ENCODE measurements at places on chromosomes 2 and 18.

DNA sequence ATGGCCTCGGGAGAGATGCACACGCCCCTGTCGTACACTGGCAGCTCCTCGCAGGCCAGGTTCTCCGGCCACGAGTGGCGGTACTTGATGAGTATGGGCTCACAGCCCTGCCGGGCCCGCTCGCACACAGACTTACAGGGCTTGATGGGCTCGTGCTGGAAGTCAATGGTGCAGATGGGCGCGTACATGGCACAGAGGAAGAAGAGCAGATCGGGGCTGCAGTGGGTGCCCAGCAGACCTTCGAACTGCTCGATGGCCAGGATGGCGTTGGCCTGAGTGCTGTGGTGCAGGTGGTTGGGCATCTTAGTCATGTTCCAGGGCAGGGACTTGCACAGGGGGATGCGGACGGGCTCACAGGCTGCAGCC, 359 bp downstream of the FRZB start:
- no peak for DNase-seq

DNA sequence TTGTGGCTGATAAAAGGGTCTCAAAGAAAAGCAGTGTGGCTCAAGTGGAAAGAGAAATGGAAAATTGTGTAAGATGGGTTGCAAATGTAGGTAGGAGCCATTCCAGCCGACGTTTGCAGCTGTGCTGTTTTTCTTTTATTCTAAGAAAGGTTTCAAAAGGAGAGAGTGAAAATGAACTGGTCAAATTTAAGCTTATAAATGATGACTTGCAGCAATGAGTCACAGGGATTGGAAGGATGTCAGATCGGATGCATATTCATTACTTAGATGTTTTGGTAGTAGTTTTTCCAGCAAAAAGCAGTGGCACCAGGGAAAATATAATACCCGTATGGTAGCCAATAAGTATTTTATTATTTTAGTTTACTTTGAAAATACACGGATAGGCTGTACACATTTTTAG, 79.1 kb downstream of the LRRTM4 start:
- DNase-seq: no peak

DNA sequence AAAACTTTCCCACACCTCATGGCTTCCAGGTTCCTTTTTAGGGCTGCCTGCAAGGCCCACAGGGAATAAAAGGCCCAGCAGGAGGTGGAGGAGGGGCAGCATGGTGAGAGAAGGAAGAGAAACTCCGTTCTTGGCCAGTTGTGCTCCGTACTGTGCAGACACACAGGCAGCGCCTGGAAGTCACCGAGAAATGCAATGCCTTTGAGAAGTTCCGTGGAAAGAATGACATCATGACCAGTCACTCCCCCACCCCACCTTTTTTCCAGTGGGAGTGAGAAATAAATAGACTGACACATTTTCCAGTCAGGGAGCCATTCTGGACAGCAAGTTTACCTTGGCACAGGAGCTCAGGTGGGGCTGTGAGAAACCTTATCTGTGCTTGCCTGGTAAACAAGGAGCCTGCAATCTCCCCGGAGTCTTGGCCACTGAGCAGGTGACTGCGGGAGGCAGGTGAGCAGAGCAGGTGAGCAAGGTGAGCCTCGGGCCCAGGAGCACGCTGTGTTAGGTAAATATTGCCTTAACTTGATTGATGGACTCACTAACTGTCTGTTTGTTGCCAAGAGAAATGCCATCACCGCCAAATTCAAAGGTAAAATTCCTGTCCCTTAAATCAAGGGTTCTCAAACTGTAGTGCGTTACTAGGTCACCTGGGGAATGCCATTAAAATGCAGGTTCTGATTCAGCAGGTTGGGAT, 13.5 kb upstream of the LBH start:
- no peak for DNase-seq

- DNase-seq: no peak
Measured at GRCh38 chr18:58044370-58045241, 580 bp downstream of the NEDD4L start.

DNA sequence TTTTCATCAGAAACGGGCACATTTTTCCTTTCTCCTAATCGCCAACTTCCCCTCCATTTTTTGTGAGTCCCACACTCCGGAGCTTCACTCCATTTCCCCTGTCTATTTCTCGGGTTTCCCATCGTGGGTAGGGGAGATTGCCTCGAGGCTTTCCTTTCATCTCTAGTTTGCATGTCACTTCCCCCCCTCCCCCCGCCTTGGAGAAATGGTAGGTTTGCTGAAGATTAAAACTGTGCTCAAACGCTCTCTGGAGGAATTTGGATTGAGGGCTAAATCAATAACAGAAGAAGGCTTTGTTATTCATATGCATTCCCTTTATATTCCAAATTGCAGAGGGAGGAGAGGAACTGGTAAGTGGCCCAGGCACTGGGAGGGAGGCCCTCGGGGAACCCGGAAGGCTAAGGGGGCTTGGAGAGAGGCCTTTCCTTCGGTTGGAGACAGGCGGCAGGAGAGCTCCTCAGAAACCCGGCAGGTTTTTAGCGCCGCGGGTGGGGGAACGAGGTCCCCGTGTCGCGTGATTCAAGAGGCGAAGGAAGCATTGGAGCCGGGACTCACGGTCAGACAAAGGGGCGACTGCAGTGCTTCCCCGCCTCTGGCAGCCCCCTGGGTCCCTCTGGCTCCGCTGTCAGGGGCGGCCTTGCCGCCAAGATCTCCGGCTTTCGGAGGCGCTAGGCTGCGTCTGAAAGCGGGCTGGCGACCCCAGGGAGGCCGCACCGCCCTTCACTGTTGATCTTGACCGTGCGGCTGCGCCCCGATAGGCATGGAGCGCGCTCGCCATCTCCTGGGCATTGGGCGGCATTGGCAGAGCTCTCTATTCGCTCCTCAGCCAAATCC, 2.4 kb upstream of the HOXD12 start:
- DNase-seq: no peak

DNA sequence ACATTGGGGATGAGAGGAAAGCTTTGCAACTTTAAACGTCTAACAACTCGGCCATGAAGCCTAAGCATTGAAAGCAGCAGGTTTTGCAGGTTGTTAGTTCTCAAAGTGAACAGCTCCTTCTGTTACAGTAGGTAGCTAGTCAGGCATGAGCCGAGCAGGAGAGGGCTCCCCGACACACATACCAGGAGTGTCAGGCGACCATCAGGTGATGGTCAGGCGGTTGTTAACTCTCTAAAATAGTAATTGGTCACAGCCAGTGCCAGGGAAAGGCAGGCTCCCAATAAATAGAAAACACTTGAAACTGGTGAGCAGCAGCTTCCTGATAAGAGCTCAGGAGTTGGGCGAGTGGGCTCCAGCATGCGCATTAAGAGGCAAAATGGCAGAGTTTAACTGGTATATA, 53.5 kb upstream of the DAPL1 start:
- no peak for DNase-seq

GRCh38 chr2:200239216-200239615, 67.3 kb upstream of the SPATS2L start:
- DNase-seq: no peak

DNA sequence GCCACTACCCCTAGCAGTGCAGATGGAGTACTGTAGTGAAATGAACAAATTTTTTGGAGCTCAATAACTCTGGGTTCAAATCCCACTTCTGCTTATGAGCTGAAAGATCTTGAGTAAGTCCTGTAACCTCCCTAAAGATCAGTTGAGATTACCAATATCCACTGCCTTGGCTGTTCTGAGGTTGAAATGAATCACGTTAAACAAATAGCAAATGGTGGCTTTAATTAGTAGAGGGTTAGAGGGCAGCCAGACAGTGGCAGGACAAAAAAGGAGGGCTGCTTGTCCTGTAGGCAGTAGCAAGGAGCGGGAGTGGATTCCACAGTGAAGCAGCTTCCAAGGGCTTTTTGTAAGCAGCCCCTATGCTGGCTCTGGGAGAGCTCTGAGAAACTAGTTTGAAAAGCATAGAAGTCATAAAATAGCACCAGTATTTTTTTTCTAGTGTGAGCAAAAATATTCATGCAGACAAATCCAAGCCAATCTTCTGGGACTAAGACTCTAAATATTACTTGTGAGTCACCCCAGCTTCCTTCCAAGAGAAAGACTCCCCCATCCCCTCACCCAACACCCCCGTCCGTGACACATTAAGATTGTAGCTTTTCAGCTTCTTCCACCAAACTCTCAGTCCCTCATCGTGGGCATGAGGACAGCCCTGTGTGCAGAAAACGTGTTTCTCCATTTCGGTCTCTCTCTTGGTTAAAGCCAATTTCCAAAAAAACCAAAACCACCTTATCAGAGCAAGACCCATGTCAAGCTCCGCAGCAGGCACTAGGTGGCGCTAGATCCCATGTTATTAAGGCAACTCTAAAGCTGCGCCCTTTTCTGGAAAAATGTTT, 123.5 kb upstream of the LGALSL start:
- no peak for DNase-seq

DNA sequence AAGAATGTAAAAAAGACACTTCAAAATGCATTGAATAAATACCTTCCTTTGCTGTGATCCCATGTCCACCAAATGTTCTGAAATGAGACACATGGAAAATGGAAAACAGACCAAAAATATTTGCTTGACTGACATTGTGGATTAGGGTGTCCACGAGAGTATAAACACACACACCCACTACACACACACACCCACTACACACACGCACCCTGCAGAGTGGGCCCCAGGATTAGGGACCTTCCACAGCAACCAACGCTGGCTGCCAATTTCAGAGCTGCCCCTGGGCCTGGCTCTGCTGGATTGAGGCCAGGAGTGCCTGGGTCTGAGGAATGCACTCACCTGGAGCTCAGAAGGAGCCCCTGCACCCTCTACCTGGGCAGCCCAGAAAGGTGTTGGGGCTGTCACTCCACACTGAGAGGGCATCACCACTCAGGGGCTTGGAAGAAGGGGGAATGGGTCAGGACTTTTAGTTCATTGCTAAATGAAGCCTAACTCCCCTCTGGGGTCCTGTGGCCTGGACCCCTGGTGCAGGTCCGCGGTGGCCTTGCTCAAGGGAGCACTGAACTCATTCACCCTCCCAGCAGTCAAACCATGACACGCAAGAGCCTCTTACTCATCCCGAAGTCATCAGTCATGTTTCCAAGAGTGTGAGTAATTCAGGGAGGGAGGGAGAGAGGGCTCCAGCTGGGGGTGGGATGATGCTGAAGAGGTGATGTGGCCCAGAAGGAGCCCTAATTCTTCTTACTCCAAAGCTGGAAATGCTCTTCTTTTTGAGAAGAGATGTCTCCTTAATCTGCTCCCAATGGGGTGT, 50.2 kb upstream of the PLB1 start:
- DNase-seq: no peak

- no peak for DNase-seq
Measured at GRCh38 chr18:46097431-46097800, 680 bp downstream of the ATP5F1A start.

DNA sequence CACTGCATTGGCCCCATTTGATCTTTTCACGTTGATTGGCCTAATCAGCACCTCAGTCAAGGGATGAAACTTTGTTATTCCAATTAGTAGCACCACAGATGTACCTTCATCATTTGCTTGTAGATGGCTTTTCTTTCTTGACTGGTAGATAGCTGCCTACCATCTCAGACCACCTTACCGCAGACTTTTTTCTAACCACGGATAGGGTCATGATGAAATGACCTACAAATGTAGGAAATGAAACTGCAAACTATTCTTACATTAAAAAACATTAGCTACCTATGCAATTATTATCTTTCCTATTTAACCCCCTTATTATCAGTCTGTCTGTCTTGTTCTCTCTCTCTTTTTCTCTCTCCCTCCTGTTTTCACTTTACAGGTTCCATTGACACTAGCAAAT, 22.4 kb upstream of the SLC25A52 start:
- no peak for DNase-seq

DNA sequence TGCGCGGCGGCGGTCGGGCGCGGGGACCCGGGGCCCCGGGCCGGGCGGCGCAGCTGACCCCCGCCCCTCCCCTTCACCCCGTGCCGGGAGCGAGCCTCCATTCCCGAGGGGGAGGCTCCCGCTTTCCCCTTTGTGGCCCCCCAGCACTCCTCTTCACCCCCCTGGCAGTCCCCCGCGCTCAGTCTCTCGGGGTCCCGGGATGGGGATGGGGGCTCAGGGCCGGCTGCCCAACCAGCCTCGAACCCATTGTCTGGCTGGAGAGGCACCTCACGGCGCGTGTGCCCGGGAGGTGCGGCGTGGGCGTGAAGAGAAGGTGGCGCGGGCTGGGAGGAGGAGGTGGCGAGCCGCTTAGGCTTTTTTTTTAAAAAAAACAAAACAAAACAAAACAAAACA, 748 bp downstream of the FMNL2 start:
- no peak for DNase-seq

DNA sequence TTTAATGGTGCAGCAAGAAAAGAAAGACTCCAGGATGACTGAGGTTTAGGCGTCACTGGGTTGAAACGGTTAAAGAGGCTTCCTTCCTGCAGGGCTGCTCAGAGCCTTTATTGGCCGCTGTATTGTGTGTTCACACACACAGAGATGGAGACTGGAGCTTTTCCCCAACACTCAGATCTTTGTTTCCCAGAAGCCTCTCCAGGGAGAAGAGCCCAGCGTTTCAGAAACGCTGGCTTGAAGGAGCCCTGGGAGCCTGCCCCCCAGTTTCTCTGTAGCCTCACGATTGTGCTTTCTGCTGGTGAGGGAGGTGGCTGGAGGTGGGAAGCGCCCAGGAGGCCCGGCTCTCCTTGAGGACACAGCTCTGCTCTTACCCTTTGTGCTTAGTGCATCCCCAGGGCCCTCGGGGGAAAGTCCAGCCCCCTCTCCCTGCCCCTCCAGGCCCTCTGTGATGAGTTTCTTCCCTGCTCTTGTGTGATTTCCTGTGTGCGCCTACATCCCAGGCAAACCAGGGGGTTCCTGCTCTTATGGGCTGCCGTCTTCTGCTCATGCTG, 37.1 kb downstream of the RRM2 start:
- no peak for DNase-seq

GRCh38 chr18:56569416-56569815, 69.0 kb downstream of the TXNL1 start:
- DNase-seq: no peak

DNA sequence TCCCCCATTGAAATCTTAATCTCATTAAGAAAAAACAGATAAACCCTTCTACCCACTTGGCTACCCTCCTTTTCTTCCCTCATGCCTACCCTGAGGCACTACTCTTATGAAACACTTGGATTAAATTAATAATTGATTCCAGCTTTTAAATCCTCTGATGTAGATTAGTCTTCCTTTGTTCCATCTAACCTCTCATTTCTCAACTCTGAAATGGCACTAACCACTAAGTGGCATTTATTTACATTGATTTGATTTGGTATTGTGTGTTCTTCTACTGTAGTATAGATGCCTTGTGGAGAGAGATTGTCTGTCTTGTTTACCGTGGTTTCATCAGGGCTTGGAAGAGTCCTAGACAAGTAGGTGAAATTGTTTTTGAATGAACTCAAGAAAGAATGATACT, 26.7 kb downstream of the ITGA4 start:
- DNase-seq: no peak

DNA sequence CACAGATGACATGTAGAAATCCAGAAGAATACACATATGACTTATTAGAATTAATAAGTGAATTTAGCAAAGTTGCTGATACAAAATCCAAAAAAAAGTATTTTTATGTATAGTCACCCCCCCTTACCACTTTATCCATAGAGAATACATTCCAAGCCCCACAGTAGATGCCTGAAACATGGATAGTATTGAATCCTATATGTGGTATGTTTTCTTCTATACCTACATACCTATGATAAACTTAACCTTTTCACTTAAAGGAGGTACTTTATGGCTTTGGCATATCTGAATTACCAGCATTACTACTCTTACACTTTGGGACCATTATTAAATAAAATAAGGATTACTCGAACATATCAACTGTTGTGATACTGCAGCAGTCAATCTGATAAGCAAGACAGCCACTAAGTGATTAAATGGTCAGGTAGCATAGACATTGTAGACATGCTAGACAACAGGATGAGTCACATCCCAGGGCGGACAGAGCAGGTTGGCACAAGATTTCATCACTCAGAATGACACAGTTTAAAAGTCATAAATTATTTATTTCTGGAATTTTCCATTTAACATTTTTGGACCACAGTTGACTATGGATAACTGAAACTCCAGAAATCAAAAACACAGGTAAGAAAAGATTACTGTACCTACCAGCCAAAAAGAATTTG, 208.2 kb upstream of the CHAC2 start:
- DNase-seq: no peak

All from cortex of kidney (tissue), 1 donor.